HepG2 (cell line): ENCODE measurements at places on chromosomes 5 and 9. TPM values are rescaled to one million over a fixed set of nuclear protein-coding genes. Genes with fewer than 3 reads are reported as not detected.

Gene GNA14
- not detected in 2 replicates for total RNA-seq

Gene CD72
- 0.18 TPM in 1 of 2 replicates, not detected in the other for total RNA-seq

Gene TAL2
- not detected in 2 replicates for total RNA-seq

Gene PNPLA7
- total RNA-seq, result 0.21 and 0.42 TPM in 2 replicates

Gene TMEM174
- total RNA-seq, result not detected in 2 replicates

Gene OXCT1
- 3.7 and 4.7 TPM in 2 replicates for total RNA-seq

Gene KLHL3
- 0.02 TPM in 1 of 2 replicates, not detected in the other for total RNA-seq

Gene RNF224
- 0.09 and 0.10 TPM in 2 replicates for total RNA-seq

GRCh38 chr9:91720313-91720712 is 229.7 kb downstream of the ROR2 start:
- no peak overlapping the region for H3K27ac ChIP-seq
- no peak for DNase-seq
- H3K27me3 ChIP-seq, result peaks cover 5% of the 10 kb centered on the region
- no peaks in the 10 kb centered on the region for H3K4me1 ChIP-seq
- no peaks in the 10 kb centered on the region for H3K36me3 ChIP-seq
- no peak overlapping the region for H3K4me3 ChIP-seq

DNA sequence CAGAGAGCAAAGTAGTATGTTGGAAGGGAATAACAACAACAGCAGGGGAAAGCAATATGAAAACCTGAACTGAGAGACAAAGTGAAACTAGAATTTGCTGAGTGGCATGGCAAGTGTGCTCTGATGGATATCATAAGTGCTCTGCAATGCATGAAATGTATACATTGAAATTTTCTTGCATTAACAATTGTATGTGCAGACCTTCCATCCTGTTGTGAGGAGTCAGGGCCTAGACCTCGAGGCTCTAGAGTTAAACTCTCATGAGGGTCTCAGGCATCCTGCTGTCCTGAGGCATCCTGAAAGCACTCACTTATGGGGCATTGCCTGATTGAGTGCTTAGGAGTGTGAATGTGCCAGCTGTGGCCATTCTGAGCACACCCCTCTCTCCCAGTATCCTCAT is 1.1 kb downstream of the ECM2 start:
- H3K27me3 ChIP-seq, result no peaks in the 10 kb centered on the region
- peaks cover 36% of the 10 kb centered on the region for H3K4me1 ChIP-seq
- H3K4me3 ChIP-seq, result no peak overlapping the region
- DNase-seq, result no peak
- no peaks in the 10 kb centered on the region for H3K36me3 ChIP-seq

- H3K4me3 ChIP-seq, result peak overlapping the region; percentile 88; the same call in 1 of the 2 replicates
- no peak overlapping the region for H3K27ac ChIP-seq
- no peaks in the 10 kb centered on the region; the same call in 1 of the 2 replicates for H3K27me3 ChIP-seq
- no peak for DNase-seq
These were observed 100.6 kb downstream of the GTF3C4 start for GRCh38 chr9:132770770-132771310.

DNA sequence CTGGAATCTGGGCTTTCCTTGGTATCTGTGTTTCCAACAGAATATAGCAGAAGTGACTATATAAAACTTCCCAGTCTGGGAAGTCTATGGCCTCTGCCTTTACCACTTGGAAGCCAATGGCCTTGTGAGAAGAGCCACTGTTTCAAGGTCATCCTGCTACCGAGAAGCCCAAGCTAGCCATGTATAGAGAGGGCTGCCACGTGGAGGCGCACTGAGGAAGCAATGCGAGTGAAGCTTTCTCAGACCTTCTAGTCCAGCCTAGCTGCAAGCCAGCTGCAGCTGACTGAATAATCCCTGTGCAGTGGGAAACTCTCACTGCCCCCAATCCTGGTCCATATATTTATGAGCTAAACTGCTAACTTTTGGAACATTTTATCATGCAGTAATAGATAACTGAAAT is 661.8 kb upstream of the RIOK2 start:
- H3K27ac ChIP-seq, result no peak overlapping the region
- no peaks in the 10 kb centered on the region for H3K27me3 ChIP-seq
- DNase-seq, result no peak
- no peak overlapping the region for H3K4me3 ChIP-seq
- no peaks in the 10 kb centered on the region for H3K4me1 ChIP-seq
- no peaks in the 10 kb centered on the region for H3K36me3 ChIP-seq

DNA sequence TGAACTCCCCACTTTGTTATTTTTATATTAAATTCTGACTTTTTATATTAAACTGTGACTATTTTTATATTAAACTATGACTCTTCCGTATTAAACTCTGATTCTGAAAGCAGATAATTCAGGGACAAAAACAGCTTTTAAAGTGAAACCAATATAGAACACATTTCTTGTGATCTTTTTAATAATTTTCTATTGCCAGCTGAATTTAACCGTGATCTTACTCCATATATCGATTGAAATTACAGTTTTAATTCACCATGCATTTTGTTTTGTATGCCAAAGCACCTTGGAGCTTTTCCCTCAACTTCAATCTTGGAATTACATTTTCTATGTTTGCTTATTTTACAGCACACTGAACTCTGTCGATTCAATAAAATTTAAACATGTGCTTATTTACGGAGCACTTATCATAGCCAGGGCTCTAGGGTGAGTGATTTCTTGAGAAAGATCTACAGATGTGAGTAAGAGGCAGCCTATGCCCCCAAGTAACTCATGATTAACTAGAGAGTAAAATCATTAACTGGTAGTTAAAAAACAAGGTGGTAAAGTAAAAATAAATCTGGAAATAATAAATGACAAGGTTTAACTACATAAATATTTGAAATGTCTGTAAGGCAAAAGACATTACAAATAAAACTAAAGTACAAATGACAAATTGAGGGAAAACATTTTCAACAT is 72.9 kb upstream of the ALDH1B1 start:
- no peak overlapping the region for H3K4me3 ChIP-seq
- no peaks in the 10 kb centered on the region for H3K36me3 ChIP-seq
- no peak for DNase-seq

- no peak overlapping the region for H3K4me3 ChIP-seq
- H3K36me3 ChIP-seq, result no peaks in the 10 kb centered on the region
- no peak overlapping the region for H3K27ac ChIP-seq
- DNase-seq, result peak; percentile 44
- H3K4me1 ChIP-seq, result peaks cover 4% of the 10 kb centered on the region
These were observed 26.7 kb upstream of the CAMK4 start for GRCh38 chr5:111197523-111197922.

DNA sequence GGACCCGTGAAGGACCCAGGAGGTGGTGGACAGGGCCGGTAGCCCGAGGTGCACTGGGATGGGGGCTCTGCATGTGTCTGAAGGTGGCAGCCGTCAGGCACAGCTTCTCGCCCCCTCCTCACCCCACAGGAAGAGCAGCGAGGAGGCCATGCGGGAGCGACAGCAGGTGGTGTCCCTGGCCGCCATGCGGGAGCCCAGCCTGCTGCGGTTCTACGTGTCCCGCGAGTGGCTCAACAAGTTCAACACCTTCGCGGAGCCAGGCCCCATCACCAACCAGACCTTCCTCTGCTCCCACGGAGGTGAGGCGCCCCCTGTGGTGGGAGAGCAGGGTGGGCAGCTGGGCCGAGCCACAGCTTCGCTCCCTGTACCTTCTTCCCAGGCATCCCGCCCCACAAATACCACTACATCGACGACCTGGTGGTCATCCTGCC is 39.9 kb downstream of the USP20 start:
- no peaks in the 10 kb centered on the region for H3K4me1 ChIP-seq
- H3K27ac ChIP-seq, result no peak overlapping the region
- no peak overlapping the region for H3K4me3 ChIP-seq
- no peaks in the 10 kb centered on the region for H3K27me3 ChIP-seq
- no peaks in the 10 kb centered on the region; the same call in 1 of the 2 replicates for H3K36me3 ChIP-seq

GRCh38 chr5:98568336-98568735 is 205.1 kb upstream of the RGMB start:
- no peak for DNase-seq
- no peak overlapping the region for H3K27ac ChIP-seq
- no peaks in the 10 kb centered on the region for H3K4me1 ChIP-seq
- no peaks in the 10 kb centered on the region for H3K36me3 ChIP-seq

DNA sequence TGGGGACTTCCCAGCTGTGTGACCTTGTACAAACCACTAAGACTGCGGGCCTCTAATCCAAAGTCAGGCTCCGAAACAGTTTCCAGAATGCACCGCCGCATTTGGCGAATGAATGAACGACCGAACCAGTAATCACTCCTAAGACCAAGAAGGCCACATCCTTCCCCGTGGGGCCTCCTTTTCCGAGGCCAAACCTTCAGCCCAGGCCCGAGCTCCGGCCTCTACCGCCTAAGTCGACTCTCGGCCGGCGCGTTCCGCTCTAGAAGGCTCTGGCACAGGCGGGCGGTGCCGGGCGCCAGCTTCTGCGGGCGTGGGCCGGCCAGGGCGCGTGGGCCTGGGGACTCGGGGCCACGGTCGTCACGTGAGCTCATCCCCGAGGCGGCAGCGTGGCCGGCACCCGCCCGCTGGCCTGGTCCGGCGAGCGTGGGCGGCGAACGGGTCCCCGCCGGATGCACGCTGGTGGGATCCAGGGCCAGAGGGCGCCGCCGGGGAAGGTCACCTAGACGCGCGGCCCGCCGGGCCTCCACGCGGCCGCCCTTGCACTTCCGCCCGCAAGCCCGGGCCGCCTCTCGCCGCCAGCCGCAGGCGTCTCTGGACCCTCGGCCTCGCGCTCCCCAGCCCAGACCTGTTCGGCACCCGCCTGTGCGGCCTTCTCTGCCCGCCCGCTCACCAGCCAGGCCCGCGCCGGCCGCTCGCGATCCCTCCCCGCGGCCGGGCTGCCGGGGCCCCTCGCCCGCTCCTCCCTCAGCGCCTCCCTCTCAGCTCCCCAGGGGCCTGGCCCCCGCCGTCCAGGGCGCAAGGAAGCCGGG is 754 bp downstream of the VDAC1 start:
- peak overlapping the region; percentile 96 for H3K4me3 ChIP-seq
- DNase-seq, result no peak
- peaks cover 6% of the 10 kb centered on the region; the same call in 1 of the 3 replicates for H3K36me3 ChIP-seq
- H3K27me3 ChIP-seq, result no peaks in the 10 kb centered on the region
- H3K27ac ChIP-seq, result peak overlapping the region; percentile 95

DNA sequence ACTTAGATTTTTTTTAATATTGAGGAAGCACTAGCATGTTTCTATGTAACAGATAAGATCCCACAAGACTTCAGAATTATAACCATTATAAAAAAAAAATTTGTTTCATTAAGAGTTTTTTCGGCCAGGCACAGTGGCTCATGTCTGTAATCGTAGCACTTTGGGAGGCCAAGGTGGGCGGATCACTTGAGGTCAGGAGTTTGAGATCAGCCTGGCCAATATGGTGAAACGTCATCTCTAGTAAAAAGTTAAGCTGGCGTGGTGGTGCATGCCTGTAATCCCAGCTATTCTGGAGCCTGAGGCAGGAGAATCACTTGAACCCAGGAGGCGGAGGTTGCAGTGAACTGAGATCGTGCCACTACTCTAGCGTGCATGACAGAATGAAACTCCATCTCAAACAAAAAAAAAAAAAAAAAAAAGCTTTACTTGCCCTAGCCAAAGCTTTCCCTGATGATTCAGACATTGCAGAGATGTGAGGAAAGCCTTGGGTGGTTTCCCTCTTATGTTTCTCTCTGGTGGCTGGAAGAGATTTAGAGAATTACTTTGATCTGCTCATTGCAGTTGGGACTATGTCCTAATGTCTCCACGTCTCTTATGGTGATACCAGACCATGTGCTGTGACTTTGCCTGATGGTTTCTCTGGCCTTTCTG is 65.4 kb downstream of the EGFLAM start:
- no peak for DNase-seq
- H3K4me1 ChIP-seq, result no peaks in the 10 kb centered on the region

DNA sequence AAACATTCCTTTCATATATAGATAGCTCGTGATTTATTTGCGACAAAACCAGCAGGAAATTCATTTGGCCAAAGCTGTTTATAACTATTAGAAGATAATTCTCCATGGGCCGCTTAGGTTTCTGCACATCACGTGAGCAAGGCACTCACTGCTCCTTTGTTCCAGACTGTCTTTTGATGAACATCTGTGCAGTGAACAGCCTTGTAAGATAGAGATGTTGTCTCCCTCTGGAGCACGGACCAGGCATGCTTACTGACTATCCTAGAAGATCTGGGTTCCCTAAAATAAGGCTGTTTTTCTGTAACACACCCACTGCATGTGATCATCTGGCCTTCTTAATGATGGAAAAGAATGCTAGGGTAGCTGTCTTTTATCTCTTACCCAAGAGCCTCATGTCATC is 30.9 kb downstream of the YIPF5 start:
- no peaks in the 10 kb centered on the region for H3K4me1 ChIP-seq
- no peaks in the 10 kb centered on the region for H3K36me3 ChIP-seq
- no peak for DNase-seq

GRCh38 chr5:72268753-72269410 is 51.2 kb downstream of the MRPS27 start:
- H3K36me3 ChIP-seq, result peaks cover 20% of the 10 kb centered on the region; the same call in 2 of the 3 replicates
- peaks cover 16% of the 10 kb centered on the region for H3K4me1 ChIP-seq
- no peak overlapping the region for H3K27ac ChIP-seq
- no peaks in the 10 kb centered on the region for H3K27me3 ChIP-seq
- DNase-seq, result peak; percentile 48

DNA sequence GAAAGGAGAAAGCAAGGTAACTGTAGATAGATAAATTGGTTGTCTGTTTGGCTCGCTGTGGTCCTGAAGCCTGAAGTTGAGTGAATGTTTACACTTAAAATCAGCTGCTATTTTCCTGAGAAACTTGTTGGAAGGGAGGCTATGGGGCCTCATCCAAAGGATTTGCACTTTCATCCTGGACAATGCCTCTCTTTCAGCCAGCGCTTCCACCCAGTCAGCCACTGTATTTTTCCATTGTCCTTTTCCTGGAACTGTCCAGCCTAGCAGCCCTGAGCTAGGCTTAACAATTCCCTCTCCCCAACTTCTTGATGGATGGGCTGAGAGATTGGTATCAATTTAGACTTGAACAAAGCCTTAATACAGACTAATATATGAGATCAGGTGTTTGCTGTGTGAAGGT is 429.2 kb downstream of the DMAC1 start:
- H3K4me1 ChIP-seq, result peaks cover 25% of the 10 kb centered on the region
- peak; percentile 25 for DNase-seq
- H3K4me3 ChIP-seq, result no peak overlapping the region
- H3K36me3 ChIP-seq, result no peaks in the 10 kb centered on the region
- H3K27ac ChIP-seq, result no peak overlapping the region
- no peaks in the 10 kb centered on the region for H3K27me3 ChIP-seq

DNA sequence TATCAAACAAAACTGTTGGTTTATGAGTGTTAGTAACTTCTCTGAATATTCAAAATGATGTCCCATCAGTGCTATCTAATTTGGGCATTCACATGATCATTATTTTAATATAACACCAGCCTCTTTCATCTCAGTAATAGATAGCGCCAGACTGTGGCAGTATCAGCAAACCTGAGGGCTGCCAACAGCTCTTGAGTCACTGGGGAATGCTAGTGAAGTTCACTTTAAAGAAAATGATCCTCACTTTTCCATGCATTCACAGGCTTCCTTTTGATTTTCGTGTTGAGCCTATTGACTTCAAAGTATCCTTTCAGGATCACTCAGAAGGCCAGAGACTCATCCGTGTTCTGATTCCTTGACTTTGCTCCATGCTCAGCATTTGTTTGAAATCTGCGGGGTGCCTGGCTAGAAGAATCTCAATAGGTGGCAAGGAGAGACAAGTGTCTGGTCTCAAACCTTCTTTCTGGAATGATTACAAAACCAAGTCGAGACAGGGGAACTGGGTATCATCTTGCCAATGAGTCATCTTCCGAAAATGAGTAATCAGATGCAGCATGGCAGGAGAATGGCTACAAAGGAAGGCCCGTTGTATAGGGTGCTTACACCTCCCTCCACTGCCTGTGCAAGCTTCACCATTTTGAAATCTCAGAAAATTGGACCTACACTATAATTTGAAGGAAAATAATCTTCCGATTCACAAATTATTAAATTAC is 509.1 kb downstream of the RASEF start:
- H3K27ac ChIP-seq, result no peak overlapping the region
- peaks cover 43% of the 10 kb centered on the region for H3K4me1 ChIP-seq
- no peaks in the 10 kb centered on the region; the same call in 2 of the 3 replicates for H3K36me3 ChIP-seq
- DNase-seq, result no peak
